Activated CD4-positive, alpha-beta memory T cell treated with anti-CD3 and anti-CD28 coated beads for 36 hours (primary cell): ENCODE measurements at places on chromosomes 2 and 18.

DNA sequence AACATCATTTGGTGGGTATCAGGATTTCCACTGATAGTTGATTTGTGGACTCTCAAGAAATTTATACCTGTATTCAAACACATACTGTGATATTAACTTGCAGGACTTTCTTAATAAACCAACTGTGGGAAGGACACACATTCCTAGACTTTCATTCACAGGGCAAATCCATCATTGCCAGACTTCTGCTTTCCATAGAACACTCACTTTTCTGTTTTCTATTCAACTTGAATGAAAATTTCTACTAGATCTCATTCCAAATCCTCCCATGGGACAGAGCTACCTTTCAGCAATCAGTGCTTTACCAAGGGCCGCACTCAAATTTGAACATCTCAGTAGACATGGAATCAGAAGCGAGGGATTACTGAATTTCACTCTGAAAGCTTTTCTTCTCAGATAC lies 612.5 kb downstream of the IRS1 start:
- no peak for DNase-seq

- DNase-seq, result no peak
Measured at GRCh38 chr2:120866483-120867140, 130.9 kb downstream of the GLI2 start.

- no peak for DNase-seq
Measured at GRCh38 chr2:64400733-64401528, 53.0 kb upstream of the LGALSL start.

DNA sequence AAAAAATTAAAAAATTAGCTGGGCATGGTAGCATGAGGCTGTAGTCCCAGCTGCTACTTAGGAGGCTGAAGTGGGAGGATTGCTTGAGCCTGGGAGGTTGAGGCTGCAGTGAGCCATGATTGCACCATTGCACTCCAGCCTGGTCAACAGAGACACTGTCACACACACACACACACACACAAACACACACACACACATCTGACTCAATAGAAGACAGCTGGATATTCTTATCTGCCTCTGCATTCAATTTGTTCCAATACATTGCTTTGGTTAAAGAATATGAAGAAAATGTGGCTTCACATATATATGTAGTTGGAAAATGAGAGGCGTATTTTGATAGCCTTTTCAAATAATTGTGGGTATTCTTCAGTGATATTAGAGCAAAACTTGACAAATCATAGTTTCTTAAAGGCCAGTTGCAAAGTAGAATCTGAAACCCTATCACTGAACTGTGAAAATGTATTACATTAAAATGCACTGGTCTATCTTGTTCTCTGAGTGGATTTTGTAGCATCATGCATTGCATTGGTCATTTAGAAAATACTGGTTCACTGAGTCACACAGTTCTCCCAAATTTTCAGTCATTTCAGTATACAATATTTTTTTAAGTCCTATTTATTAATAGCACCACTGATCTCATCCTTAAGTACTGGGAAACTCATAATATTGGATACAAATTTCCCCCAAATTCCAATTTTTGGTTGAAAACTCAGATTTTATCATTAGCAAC lies 140.9 kb downstream of the MCFD2 start:
- no peak for DNase-seq

DNA sequence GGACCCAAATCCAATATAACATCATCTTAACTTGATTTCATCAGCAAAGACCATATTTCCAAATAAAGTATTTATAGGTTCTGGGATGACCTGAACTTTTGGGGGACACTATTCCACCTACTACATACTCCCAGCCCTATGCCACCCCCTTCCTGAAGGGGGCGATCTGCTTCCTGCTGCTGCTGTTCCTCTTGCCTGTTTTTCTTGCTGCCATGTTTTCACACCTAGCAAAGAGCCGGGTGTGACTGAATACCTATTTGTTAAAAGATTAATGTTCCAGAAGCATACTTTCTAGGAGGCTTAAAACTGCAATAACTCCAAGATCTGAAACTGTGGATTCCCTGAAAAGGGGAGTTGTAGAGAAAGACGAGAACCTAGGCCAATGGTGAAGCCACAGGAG lies 89.7 kb downstream of the ICOS start:
- DNase-seq, result no peak

GRCh38 chr2:2569836-2570235 lies 238.8 kb upstream of the MYT1L start:
- no peak for DNase-seq

DNA sequence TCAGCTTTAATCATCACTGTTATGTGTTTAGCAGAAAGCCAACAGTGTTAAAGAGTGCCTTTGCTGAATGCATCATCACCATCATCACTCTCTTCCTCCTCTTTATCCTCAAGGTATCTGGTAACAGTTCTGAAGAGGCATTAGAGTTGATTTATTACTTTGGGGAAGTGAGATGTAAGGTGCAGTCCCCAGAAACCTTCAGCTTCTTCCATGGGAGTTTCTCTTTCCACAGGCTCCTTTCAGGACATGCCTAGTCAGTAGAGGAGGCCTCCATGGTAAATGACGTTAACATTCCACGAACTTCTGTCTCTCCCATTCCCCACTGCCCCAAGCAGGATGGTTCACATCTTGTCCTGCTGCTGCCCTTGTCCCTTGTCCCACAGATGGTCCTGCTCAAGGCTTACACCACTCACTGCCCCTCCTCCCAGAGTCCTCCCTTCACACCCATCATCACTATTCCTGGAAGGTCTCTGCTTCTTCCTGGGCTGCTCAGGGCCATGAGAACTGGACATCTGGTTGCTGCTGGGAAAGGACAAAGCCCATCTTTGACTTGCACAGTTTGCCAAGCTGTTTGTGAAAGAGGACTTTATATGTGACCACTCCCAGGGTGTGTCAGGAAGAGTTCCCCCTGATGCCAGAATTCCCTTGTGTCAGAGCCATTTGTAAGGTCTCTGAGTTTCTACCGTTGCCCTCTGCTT lies 5.3 kb upstream of the REG1A start:
- no peak for DNase-seq

DNA sequence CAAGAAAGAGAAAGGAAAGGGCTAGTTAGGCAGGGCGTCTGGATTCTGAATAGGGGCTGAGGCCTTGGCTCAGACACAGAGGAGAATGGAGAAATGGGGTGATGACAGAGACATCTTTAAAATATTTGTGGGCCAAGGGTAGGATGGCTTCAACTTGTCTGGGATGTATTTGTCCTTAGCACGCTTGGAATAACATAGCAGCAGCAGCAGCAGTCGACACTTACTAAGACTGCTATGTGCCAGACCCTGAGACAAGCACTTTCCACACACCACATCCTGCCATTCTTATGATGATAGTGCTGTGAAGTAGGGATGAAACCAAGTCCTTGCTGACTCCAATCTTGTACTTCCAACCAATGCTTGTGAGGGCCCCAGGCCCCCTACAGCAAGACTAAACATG lies 2.6 kb downstream of the IL1RL1 start:
- no peak for DNase-seq

DNA sequence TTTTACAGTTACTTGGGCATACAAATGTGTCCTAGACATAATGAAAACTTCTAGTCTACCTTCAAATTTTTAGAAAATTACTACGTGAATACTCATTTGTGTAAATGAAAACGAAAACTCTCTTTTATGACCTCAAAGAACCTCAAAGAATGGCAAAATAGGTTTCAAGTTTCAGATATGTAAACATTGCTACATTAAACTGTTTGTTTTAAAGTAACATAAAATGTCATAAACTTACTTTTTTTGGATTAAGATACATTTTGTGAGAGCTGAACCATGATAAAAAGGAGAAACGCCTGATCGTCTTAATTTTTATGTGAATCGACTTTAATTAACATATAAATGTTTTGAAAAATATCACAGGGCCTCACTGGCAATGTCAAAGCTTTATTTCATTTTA lies 91.4 kb downstream of the PPP1R1C start:
- no peak for DNase-seq

GRCh38 chr2:209230560-209230959 lies 193.3 kb upstream of the MAP2 start:
- no peak for DNase-seq

DNA sequence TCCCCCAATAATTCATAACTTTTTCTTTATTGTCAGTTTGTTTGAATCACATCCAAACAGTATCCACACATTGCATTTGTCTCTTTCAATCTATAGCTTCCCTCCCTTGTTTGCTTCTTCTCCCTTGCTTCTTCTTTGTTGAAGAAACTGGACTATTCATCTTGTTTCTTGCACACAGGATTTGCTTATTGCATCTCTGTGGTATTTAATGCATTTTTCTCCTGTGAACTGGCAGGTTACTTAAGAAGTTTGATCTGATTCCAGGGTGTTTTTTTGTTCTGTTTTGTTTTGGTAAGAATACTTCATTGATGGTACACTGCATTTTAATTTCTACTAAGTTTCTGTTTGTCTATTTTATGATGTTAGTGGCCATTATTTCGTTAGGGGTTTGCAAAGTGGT lies 166.8 kb downstream of the CAMKMT start:
- DNase-seq, result no peak

- DNase-seq, result peak; percentile 56
Measured at GRCh38 chr2:30208453-30208852, 22.9 kb upstream of the LBH start.

DNA sequence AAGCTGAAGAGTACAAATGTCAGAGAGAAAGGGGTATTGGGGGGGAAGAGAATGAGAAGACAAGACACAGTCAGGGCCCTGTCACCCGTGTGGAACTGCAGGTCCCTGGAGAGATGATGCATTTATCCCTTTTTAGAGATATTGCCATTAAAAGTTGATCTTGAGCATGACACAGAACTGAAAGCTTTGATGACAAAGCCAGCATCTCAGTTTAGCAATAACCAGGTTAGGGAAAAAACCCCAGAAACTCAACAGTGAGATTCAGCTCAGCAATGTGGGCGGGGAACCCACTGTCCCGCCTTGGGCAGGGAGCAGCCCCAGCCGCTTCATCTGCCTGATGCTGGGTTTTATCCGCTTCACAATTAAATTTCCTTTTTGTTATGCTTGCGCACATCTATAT lies 181.1 kb downstream of the NEDD4L start:
- DNase-seq, result peak; percentile 47

DNA sequence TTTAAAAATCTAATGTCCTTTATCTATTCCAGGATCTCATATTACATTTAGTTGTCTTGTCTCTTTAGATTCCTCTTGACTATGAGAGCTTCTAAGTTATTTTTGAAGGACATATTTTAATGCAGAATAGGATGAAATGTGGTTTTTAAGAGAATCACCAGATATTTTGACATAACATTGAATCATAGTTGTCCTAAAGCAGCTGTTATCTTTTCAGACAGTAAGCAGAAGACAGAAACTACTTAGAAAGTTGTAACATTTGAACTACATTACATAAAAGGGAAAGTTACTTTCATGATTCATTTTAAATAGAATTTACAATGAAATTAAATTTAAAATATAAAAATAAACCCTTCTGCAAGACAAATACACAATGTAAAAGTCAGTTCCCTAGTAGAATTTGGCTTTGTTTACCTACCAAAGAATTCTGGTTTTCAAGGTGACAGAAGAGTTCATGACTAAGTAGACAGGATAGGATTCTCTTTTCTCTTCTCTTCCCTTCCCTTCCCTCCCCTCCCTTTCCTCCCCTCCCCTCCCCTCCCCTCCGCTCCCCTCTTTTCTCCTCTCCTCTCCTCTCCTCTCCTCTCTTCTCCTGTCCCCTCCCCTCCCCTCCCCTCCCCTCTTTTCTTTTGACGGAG lies 186.0 kb downstream of the DIS3L2 start:
- no peak for DNase-seq

DNA sequence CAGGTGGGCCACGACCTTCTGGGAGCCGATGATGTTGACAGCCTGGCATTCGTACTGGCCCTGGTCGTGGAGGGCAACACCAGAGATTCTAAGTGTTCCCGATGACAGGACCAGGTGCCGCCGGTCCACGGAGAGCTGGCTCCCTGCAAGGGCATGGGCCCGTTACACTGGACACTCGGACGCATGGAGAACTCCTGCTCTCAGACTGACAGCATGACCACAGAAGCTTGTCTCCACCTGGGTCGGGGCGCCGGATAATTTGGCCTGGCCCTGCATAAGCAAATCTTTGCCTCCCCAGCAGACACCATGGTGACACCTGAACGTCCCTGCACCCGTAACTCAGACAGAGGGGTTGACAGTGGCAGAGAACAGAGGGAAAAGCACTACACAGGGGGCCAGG lies 80.7 kb downstream of the PXDN start:
- no peak for DNase-seq

DNA sequence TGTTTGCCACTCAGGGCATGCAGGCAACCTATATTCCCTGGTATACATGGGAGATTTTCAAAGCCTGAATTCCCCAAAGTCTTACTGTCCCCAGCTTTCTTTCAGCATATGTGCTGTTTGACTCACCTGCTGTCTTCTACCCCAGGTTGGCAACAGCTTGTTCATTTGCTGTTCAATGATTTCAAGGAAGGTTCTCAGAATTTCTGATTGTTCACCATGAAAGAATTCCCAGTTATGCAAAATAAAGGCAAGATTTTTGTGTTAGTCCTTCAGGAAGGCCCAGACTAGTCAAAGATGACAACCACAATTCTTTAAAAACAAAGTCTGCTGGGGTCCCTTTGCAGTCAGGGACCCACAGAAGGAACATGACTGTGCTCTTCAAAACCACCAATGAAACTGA lies 1057.8 kb upstream of the CDH2 start:
- DNase-seq, result no peak
